ENCODE measurements at places on chromosomes 5 and 9. TPM values are rescaled to one million over a fixed set of nuclear protein-coding genes. Genes with fewer than 3 reads are reported as not detected.

- DNase-seq, result no peak
Observed at GRCh38 chr9:104686081-104686480, 8.2 kb upstream of the OR13D1 start.

- no peak for DNase-seq
Observed at GRCh38 chr5:37400501-37400900, 21.4 kb downstream of the WDR70 start.

- DNase-seq, result no peak
Observed at GRCh38 chr5:79578876-79579275, 33.4 kb upstream of the TENT2 start.

DNA sequence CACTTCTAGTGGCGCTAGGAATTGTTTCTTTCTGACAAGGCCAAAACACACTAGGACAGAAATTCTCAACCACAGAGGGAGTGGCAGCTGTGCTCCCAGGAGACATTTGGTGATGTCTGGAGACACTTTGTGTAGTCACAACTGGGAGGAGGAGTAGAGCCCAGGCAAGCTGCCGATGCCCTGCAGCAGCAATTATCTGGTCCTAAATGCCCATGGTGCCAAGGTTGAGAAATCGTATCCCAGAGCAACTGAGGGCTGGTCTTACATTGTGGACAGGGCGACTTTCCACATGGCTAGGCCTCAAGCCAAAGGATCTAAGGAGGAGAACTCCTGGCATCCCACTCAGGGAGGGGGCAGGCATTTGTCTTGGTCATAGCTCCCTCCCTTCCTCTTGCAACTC lies 259.9 kb downstream of the GADD45G start:
- DNase-seq, result no peak

DNA sequence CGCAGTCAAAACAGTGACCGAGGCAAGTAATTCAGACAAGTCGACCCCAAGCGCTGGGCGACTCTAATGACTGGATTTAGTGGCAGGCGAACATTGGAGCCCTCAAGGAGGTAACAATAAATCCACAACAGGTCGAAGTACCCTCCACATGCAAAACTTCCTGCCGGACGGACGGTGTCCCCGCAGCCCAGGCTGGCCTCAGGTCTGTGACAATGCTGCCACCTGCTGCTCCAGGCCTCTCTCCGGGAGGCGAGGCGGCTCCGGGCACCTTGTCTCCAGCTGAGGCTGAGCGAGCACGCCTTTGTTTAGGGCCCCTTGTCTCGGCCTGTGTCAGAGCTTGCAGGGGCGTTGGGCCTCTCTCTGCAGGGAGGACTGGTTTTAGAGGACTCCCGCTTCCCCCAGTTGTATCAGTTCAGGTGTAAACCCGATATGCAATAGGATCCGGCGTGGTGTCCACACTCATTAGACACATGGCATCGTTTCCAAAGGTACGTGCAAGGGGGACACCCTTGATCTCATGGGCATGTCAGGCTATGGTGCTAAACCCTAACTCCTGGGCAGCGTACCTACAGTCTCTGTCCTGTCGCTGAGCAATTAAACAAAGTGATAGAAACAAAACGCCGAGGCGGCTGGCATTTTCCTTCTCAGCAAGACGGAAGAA lies 628.0 kb upstream of the ADAMTS16 start:
- DNase-seq, result peak; percentile 41

DNA sequence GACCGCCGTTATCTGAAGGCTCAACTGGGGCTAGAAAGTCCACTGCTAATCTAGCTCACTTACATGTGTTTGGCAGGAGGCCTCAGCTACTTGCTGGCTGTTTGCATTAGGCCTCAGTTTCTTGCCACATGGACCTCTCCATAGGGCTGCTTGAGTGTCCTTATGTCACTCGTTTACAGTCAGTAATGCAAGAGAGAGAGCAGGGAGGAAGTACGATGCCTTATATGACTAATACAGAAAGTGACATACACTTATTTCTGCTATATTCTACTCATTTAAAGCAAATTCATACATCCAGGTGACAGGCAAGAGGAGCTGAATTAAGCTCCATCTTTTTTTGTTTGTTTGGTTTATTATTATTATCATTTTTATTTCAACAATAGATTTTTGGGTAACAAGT lies 179.6 kb downstream of the LURAP1L start:
- DNase-seq, result no peak

DNA sequence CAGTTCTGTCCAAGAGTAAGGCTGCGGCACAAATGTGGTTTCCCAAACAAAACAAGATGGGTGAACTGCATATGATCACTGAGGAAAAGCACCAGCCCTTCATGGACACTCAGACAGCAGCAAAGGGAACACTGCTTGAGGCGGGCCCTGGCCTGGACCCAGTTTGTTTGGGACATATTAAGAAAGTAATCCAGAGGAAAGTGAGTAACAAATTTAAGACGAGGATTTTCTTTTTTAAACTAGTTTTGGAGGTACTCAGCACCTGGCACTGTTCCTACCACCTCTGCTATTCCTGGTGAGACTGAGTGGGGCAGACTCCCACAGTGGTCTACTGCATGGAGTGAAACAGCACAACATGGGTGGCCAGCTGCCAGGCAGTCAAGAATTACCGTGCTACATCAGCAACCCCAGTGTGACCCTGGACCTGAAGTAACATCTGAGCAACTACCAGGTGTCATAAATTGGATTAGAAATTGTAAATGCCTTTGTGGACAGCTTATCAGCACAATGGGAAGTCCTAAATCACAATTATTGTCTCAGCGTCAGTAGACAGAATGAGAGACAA lies 28.5 kb downstream of the P4HA2 start:
- DNase-seq, result no peak

DNA sequence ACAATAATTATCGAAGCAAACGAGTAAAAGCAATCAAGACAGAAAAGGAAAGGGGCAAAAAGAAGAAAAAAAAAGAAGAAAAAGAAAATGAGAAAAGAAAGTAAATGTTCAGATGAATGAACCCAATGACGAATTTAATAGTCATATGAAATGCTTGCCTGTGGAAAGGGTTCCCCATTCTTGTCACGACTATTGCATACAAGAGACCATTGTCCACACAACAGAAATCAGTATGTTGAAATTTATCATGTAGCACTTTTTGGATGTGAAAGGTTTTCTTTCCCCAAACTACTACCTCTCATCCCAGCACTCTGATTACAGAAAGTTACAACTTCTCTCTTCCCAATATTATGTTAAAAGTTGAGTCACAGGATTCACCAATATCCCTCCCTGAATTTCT lies 162.4 kb downstream of the ZDHHC21 start:
- DNase-seq, result no peak

DNA sequence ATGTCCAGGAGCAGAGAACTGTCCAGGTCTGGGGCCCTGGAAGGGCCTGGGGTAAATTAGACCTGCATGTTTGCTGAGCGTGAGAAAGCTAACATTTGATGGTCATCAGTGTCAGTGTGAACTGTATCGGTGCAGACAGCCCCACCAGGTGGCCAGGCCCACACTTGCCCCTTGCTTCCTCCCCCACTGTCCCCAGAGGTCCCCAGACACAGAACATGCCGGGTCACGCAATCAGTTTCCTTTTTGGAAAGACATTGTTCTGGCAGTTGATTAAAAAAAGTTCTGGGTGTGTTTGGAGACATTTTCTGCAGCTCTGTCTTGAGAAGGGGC lies 1.5 kb downstream of the NKD2 start:
- DNase-seq, result no peak

DNA sequence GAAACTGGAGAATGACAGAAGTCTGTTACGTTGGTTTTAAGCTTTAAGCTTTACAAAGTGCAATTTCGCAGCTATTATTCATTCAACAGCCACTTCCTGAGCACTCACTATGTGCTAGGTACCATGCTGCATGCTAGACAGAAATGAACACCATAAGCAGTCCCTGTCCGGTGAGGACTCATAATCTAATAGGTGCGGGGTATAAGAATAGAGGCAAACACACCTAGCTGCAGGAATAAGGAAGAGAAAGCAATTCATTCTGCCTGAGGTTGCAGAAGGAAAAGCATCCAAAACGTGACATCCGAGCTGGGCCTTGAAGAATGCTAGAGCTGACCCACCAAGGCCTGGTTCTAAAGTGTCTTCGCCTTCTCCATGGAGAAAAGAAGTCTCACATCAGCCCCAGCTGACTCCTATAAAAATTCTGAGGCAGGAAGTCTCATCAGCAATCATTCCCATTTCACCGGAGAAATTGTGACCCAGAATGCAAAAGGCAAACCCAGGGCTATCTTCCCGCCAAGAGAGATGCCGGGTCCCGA lies 542 bp downstream of the FKBP15 start:
- no peak for DNase-seq

DNA sequence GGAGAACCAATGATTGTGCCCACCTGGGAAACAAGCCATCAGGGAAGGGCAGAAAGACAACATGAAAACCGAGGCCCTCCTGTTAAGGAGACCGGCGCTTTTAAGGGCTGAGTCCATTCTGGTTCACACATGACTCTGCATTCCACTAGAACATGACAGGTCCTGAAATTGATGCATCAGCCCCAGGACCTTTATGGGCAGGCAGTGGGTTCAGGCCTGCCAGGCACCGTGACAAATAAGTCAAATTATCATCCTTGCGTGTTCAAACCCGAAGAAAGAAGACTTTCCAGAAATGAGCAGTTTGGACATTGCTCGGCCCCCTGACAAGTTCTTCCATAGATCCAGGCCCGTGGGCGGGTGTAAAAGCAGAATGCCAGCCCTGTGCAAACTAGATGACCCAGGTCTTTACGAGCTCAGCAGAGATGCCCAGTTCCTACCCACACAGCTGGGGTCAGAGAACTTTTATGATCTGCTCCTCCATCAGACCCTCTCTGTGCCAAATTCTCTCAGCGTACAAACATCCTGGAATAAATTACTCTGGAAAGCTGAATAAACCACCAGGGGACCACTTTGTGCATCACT lies 295.5 kb upstream of the WWC1 start:
- DNase-seq, result no peak

- no peak for DNase-seq
Observed at GRCh38 chr9:130536701-130537107, 42.7 kb upstream of the FUBP3 start.

DNA sequence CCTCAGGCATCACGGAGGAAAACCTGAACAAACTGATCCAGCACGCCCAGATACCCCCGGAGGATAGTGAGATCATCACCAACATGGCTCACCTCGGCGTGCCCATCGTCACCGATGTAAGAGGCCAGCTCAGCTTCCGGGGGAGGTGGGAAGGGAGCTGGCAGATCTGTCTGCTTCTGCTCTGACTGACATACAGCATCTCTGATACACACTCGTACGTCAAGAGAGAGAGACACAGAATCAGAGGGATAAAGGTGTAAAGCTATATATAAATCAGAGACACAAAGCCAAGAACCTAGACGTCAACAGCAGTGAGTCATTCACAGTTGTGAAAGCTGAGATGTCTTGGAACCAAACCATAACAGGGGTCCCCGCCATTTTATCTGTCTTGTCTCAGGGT lies 30.1 kb upstream of the CFAP157 start:
- no peak for DNase-seq

DNA sequence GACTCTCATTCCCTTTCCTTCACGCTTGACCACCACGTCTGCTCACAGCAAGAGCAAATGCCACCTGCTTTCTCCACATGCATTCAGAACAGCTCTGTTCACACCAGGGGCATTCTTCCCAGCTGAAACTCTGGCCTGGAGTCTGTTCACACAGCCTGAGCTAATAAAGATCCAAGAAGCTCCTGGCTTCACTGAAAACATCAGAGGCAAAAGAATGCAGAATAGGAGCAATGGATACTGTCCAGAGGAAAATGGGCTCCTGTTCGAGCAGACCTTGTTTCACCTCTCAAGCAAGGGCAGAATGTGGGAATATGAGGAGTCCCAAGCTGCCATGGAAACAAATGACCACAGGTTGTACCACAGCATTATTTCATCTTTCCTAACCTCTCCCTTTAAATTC lies 402.7 kb upstream of the TNC start:
- no peak for DNase-seq

DNA sequence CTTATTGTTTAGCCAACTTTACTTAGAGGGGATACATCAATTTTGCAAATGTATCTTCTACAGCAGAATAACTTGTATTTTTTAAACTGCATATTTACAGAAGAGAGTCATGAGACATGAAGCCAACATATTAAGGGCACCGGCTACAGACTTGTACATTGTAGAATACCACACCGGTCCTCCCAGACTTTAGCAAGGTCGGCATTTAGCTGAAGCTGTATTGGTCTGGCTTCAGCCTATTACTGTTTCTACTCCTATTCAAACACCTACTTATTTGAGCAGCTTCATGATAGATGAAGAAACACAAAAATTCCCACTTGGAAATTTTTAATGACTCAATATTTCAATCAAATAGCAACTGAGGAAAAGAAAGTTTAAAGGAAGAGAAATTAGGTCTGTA lies 33.0 kb downstream of the NR3C1 start:
- DNase-seq, result no peak

- DNase-seq, result no peak
Observed at GRCh38 chr5:57791875-57792274, 309.3 kb upstream of the ACTBL2 start.

The GLRA1 gene
- 0.24 TPM for polyA plus RNA-seq

The RABEPK gene
- polyA plus RNA-seq, result 23.0 TPM

The FRMPD1 gene
- 0.82 TPM for polyA plus RNA-seq

The TMC1 gene
- polyA plus RNA-seq, result 0.86 TPM

The POLR3G gene
- 4.1 TPM for polyA plus RNA-seq

The PCDHGB1 gene
- 2.2 TPM for polyA plus RNA-seq

The GDA gene
- polyA plus RNA-seq, result 0.66 TPM

Measured in left renal cortex interstitium (tissue), 4 donors.